ENCODE measurements at places on chromosomes 2 and 18.
A peak's percentile ranks its signal among the peaks of the same experiment; 100 is the strongest.

DNA sequence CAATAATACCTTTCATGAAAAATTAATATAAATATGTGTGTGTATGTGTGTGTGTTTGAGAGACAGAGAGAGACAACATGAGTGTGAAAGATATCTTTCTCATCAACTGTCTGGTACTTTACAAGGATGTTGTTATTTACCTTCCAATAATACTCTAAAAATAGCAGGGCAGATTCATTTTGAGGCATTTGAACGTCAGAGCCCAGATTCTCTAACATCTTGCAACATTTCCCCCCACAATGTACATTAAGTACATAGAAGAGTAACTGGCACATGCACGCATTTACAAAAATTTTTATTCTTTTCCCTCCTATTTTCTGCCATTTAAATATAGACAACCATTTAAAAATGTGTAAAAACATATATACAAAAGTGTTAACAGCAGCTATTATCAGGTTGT, 100.9 kb downstream of the PID1 start:
- DNase-seq = peak; percentile 21

DNA sequence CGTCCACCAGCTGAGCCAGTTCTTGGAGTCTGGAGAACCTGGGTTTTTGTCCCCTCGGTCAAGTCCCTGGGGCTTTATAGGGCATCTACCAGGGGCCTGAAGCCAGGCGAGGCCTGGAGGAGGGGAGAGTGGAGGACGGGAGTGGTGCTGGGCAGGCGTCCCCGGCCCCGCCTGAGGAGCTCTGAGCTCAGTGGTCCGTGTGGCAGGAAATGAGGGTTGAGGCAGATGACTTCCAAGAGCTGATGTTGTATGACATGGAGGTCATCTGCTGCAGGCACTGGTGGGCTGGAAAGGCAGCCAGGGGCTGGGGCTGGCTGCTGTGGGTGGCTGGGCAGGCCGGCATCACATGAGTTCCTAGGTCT, 118.5 kb upstream of the HS6ST1 start:
- DNase-seq = no peak

DNA sequence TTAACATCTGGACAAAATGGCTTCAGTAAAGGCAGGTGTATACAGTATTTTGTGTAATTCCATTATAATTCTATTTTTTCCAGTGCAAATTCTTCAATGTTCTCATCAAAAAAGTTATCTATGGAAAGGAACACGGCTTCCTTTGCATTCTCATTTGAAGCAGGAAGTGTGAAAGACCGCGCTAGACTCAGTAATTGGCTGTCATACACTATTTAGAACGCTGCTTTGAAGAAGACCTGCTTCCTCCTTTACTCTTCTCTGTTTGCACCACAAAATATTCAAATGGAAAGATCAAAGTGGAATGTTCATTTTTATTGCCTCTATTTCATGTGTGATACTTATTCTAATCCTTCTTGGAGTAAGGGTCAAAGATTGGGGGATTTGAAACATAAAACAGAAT, 883.7 kb downstream of the TSN start:
- DNase-seq = no peak

DNA sequence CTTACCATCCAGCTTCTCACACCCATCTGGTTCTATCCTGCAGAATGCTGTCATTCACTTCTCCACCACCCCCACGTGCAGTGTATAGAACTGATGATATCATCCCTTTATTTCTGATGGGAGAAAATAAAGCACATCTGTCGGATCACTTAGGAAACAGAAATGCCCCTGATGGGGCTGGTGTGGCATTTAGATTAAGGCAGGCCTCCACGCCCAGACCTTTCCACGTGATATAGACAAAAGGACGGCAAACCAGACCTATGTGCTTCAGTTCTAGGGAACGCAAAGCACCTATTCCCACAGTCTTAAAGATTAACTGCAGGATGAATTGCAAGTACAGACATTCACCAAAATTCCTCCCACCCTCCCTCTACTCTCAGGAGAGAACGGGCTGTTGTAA, 27.6 kb upstream of the CABLES1 start:
- DNase-seq = no peak

DNA sequence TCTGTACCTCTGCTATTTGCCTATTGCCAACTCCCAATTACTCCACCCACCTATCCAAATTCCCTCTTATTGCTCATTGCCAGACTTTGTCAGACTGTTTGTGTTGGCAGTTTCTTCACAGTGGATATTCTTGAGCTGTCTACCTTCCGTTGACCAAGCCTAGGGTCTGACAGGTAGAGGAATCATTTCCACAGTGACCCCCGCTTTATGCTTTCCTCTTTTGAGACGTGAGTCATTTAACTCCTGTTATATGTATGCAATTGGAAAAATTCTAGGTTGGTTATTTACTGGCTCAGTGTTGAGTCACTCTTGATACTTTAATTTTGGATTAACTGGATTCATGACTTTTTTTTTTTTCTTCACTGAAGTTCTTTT, 187.7 kb downstream of the IRS1 start:
- DNase-seq = peak; percentile 37

GRCh38 chr2:226698671-226699070, 100.9 kb downstream of the IRS1 start:
- no peak for DNase-seq

- peak; percentile 57 for DNase-seq
Measured at GRCh38 chr2:61670591-61671501, 132.7 kb upstream of the XPO1 start.

All from amniotic epithelial cell (primary cell).